ENCODE measurements at places on chromosomes 1 and 21.
A peak's percentile ranks its signal among the peaks of the same experiment; 100 is the strongest.

- no peak for DNase-seq
Measured at GRCh38 chr1:157302199-157302497, 164.0 kb upstream of the ETV3 start.

DNA sequence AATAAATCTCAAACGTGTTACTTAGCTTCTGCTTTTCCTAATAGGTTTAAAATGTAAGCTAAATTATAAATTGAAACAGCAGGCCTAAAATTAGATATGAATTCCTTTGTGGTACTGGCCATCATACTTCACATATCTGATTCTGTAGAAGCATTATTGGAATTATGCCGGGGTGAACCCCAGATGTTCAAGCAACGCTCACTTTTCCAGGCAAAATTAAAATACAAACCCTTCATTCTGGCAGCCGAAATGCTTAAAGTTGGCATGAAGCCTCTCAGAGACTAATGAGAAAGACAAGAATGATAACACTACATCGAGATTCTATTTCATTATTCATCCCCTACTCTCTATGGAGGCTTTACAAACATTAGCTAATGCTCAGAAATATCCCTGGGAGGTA, 1352.7 kb upstream of the ADGRL2 start:
- no peak for DNase-seq

DNA sequence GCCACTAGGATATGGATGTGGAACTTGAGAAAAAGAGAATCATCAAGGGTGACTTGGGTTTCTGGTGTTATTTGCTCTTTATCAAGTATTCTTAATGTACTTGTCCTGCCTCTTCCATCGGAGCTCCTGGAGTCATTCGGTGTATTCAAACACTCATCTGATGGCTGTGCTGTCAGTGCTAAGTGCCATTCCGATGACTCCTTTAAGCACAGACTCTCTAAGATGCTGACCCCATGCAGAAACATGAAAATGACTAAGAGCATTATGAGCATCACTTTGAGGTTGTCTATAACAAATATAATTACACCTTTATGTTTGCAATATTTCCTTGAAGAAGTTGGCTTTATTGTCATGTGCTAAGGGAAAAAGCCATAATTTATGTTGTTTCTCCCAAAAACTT, 11.3 kb upstream of the RPL5 start:
- DNase-seq, result no peak

GRCh38 chr1:118928739-118929554, 59.2 kb downstream of the TBX15 start:
- no peak for DNase-seq

GRCh38 chr1:204438628-204439027, 27.0 kb upstream of the PPP1R15B start:
- DNase-seq, result no peak

DNA sequence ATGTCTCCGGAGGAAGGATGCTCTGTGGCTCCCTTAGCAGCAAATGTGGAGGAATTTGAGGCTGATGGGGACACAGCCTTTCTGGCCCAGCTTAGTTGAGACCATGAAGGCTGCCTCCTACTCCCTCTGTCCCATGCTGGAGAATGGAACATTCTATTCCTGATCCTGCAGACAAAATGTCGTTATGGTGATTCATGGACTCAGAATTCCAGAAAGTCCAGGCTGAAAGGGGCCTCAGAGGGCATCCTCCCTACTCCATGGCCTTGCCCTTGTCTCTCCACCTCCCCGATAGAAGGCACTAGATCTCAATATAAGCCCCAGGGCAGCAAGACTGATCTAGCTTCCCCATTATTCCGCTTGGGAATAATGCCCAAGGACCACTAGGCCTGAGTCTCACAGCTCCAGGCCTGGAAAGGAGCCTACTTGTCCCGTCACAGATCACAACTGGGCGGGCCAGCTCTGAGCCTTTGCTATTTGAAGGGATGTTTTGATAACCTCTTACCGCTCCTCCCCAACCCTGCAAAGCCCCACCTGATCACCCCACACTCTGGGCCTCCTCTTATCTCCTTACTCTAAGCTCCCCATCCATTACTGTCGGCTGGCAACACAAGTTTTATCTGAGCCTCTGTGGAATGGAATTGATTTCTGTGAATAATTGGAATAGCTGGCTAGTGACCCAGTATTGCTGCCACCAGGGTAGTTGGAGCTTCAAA, 52.8 kb upstream of the TRABD2B start:
- DNase-seq, result no peak

DNA sequence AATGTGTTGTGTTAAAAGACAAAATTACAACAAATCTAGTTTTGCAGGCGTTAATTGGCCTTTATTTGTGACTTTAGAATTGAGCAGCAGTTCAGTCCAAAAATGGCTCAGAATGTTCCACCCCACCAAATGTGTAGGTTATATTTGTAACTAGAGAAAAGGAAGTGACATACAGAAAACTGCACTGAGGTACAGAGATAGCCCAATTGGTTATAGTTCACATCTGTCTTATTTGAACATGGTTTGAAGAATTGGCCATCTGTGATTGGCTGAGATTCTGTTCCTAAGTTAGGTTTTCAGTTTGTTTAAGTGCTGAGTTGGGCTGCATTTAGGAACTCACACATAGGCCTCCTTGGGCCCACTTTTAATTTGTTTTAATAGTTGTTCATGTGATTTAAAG, 12.0 kb upstream of the FMO2 start:
- no peak for DNase-seq

GRCh38 chr1:226798427-226799411, 59.6 kb upstream of the ITPKB start:
- peak; percentile 22 for DNase-seq

DNA sequence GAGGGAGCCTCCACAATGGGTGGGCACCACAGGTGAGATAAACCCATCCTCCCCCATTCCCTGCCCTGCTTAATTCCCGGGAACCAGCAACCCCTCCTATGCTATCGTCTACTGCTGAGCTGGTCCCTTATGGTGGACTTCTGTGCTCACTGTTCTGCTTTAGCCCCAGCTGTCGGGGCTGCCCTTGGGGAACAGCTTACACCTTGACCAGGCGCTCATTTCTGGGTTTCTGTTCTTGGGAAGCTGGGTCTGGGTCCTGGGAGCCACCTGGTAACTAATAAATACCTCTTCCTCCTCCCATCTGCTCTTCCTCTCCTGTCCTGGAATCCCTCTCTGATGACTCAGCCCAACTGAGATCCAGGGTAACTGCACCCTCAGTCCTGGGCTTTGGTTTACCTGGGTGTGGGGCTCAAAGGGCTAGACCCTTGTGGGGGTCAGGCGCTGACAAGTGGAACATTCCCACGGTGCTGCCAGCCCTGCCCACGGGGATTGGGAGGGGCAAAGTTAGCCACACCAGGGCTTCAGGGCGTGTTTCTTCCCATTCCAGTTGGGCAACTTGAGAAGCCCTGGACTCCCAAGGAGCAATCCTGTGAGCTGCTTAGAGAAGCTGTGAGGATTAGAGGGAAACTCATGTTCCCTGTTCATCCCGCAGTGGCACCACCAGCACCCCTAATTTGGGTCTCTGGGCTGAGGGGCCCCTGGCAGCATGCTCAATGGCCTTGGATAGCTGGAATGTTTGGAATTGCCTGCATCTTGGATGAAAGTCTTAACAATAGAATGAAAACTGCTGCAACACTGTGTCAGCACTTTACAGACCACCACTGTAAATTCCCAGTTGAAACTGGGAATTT, 1.6 kb downstream of the PCAT6 start:
- DNase-seq, result no peak

GRCh38 chr1:35243691-35244090, 24.8 kb upstream of the ZMYM4 start:
- DNase-seq, result no peak

DNA sequence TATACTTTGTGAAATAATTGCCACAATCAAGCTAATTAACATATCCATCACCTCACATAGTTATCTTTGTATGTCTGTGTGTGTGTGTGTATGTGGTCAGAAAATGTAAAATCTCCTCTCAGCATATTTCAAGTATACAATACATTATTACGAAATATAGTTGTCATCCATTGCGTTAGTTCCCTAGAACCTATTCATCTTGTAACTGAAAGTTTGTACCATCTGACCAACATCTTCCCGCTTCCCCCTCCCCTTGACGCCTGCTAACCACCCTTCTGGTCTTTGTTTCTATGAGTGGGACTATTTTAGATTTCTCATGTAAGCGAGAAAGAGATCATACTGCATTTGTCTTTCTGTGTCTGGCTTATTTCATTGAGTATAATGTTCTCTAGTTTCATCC, 455.3 kb downstream of the KCNT2 start:
- no peak for DNase-seq

DNA sequence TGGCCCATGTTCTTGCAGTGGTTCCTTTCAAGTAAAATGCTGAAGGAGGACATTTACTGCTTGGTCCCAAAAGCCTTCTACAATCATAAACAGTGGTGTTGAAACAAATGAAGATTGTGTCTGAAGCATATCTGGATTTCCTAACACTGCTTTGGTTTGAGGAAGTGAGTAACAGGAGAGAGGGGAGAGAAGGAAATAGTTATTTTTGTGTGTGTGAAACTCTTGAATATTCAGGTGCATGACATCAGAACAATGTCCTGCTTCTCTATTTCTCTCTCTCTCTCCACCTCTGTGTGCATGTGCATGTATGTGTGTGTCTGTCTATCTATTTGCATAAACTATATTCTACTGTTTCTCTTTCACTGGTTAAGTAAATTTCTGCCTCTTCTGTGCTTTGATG, 61.4 kb upstream of the TNFSF18 start:
- no peak for DNase-seq

GRCh38 chr1:42817440-42817767, 207 bp upstream of the SVBP start:
- no peak for DNase-seq

GRCh38 chr1:18149027-18149641, 41.5 kb downstream of the IGSF21 start:
- DNase-seq, result no peak

DNA sequence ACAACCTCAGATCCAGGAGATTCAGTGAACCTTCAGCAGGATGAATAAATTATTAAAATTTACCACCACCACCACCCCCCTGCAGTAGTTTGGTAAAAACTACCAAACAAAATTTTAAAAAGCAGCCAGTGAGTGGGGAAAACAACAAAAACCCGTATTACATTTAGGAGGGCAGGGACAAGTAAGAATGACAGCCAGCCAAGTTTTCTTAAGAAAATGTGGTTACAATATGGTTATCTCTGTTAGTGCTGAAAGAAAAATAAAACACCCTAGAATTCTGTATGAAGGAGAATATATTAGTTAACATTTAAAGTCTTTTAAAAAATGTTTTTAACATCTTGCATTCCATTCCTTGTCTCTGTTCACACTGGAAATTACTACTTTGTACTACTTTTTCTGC, 14.7 kb downstream of the CD46 start:
- DNase-seq, result no peak

- DNase-seq, result no peak
Measured at GRCh38 chr1:230441183-230442029, 15.3 kb upstream of the PGBD5 start.

- no peak for DNase-seq
Measured at GRCh38 chr1:43043695-43044094, 85.0 kb upstream of the SLC2A1 start.

- DNase-seq, result no peak
Measured at GRCh38 chr1:16925635-16926490, 4.1 kb downstream of the CROCC start.

DNA sequence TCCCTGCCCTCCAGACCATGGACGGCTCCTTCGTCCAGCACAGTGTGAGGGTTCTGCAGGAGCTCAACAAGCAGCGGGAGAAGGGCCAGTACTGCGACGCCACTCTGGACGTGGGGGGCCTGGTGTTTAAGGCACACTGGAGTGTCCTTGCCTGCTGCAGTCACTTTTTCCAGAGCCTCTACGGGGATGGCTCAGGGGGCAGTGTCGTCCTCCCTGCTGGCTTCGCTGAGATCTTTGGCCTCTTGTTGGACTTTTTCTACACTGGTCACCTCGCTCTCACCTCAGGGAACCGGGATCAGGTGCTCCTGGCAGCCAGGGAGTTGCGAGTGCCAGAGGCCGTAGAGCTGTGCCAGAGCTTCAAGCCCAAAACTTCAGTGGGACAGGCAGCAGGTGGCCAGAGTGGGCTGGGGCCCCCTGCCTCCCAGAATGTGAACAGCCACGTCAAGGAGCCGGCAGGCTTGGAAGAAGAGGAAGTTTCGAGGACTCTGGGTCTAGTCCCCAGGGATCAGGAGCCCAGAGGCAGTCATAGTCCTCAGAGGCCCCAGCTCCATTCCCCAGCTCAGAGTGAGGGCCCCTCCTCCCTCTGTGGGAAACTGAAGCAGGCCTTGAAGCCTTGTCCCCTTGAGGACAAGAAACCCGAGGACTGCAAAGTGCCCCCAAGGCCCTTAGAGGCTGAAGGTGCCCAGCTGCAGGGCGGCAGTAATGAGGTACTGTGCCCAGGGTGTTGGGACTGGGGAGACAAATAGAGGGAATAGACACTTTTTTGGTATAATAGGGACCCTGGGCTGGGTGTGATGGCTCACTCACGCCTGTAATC, 1.0 kb downstream of the ZBTB48 start:
- DNase-seq, result no peak

- DNase-seq, result no peak
Measured at GRCh38 chr1:217270101-217270500, 360.8 kb downstream of the GPATCH2 start.

DNA sequence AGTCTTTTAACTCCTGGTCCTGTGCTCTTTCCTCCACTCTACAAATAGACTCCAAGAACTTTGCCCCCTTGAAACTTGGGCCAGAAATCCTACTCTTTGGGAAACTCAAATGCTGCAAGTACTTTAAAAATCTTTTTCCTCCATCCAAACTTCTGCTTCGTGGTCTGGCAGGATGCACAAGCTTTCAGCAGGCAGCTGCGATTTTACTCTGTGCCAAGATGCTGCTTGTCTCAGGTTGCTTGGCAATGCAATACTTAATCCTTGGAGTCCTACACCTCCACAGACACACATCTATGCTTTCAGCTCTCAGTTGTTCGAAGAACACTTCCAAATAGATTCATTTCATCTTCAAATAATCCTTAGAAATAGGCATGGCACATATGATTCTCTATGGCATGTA, 435.3 kb upstream of the USP24 start:
- no peak for DNase-seq

- DNase-seq, result no peak
Measured at GRCh38 chr21:39055167-39055767, 128.0 kb downstream of the PSMG1 start.

- DNase-seq, result no peak
Measured at GRCh38 chr1:248850124-248850523, 8.8 kb downstream of the ZNF692 start.

DNA sequence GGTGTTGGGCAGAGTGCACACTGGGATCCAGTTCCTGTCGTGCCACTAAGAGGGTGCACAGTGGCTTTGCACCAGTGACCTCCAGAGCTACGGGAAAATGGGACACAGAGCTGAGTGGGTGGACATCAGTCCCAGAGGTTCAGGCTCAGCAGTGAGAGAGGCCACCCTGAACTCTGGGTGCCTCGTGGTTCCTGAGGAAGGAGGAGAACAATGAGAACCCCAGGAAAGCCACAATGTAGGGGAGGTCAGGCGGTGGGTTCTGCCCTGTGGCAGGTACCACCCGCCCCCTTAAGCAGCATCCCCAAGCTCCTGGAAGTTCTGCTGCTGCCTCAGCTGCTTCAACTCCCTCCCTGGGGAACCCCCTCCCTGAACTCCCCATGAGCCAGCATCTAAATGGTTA, 112.2 kb downstream of the GRIK3 start:
- DNase-seq, result no peak

GRCh38 chr1:178506669-178507068, 6.2 kb upstream of the TEX35 start:
- no peak for DNase-seq

All from stimulated activated CD4-positive, alpha-beta T cell treated with anti-CD3 and anti-CD28 coated beads, Interleukin-12 subunit alpha, Interleukin-12 subunit beta, amount 100 ng/mL, for 24 hours (primary cell).